Lung (tissue), 17 donors: ENCODE measurements at places on chromosomes 3 and 15.
A peak's percentile ranks its signal among the peaks of the same experiment; 100 is the strongest.

- no peak for DNase-seq
These were observed 140.2 kb downstream of the LPP start for GRCh38 chr3:188294113-188294512.

GRCh38 chr15:36951731-36952247, 148.6 kb downstream of the MEIS2 start:
- peak; percentile 46 for DNase-seq

GRCh38 chr15:32671339-32672325, 30.1 kb downstream of the SCG5 start:
- DNase-seq, result no peak

DNA sequence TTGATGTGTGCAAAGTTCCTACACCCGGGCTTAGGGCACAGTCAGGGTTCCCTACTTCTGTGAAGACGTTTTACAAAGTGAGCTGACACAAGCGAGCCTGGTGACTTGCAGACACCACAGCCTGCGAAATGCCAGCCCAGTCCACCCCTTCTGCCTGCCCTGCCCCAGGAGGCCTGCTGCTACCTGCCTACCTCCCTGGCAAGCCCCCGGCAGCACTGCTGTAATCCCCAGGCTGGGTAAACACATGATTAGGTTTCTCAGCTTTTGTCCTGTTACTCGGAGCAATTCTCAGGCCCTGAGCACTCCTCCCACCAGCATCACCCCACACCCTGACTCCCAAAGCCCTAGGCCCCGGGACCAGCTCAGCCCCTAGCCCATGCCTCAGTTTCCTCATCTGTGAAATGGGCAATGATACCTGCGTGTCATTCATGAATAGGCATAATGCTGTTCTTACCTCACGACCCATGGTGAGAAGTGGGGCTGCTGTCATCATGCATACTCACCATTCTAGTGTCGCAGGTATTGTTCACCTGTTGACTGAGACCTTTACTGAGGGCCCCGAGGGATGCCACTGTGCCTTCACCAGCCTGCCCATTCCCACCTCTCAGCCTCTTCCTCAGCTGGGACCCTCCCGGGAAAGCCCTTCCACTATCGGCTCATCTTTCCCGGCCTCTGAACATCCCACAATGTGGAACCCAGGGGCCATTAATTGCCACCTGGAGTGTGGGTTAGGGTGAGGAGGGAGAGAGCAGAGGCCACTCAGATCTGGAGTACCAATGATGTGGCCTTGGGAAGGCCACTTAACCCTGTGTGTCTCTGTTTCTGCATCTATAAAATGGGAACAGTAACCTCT, 31.5 kb upstream of the SLC6A6 start:
- DNase-seq, result no peak

DNA sequence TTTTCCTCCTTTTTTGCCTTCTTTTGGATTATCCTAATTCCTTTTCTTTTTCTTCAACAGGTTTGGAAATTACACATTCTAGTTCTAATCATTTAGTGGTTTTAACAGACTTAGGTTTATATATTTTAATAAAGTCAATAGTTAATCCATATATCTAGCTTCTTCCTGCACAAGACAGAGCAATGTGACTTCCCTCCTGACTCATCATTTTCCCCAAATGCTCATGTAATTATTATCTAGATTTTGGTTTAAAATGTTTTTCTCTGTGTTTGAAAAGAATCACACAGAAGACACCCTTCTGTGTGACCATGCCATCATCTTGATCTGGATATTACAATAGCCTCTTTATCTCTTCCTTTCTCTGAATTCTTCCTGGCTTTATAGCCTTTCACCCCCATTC, 28.6 kb upstream of the SSR3 start:
- DNase-seq, result no peak

GRCh38 chr3:31947671-31948091, 33.4 kb downstream of the OSBPL10 start:
- DNase-seq, result no peak

DNA sequence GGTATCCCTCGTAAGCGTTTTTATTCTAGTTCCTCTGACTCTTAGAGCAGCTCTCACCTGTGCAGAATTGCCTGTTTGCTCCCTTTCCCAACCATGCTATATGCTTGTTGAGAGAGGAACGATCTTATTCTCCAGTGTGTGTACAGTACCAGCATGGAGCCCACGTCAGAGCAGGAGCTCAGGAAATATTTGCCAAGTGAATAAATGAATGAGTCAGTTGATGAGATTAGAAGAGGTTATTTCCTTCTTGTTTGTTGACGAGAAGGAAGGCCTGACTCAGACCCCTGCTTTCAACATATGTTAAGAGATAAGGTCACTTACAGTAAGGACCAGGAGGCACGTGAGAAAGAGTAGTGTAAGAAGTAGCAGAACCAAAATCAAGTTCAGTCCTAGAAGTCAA, 106.3 kb upstream of the ABHD17C start:
- DNase-seq, result peak; percentile 2

DNA sequence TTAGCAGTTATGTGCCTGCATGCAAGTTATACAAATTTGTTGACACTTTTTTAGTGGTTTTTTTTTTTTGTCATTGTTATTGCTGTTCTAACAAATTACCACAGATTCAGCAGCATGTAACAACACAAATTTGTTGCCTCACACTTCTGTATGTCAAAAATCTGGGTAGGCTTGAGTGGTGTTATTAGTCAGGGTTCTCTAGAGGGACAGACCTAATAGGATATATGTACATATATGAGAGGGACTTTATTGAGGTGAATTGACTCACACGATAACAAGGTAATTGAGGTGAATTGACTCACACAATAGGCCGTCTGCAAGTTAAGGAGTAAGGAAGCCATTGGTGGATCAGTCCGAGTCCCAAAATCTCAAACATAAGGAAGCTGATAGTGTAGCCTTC, 15.0 kb upstream of the PLSCR1 start:
- DNase-seq, result no peak

GRCh38 chr15:48396020-48396419, 64.8 kb downstream of the DUT start:
- DNase-seq, result no peak

- DNase-seq, result no peak
These were observed 199.4 kb upstream of the CADM2 start for GRCh38 chr3:84759361-84759760.

DNA sequence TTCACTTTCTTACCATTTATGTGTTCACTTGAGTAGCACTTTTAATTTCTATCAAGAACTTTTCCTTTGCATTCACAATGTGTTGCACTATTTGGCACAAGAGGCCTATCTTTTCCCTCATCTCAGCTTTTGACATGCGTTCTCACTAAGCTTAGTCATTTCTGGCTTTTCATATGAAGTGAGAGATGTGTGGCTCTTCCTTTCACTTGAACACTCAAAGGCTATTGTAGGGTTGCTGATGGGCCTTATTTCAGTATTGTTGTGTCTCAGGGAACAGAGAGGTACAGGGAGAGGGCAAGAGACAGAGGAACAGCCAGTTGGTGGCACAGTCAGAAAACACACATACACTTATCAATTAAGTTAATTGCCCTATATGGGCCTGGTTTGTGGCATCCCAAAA, 127.4 kb upstream of the MLF1 start:
- no peak for DNase-seq

DNA sequence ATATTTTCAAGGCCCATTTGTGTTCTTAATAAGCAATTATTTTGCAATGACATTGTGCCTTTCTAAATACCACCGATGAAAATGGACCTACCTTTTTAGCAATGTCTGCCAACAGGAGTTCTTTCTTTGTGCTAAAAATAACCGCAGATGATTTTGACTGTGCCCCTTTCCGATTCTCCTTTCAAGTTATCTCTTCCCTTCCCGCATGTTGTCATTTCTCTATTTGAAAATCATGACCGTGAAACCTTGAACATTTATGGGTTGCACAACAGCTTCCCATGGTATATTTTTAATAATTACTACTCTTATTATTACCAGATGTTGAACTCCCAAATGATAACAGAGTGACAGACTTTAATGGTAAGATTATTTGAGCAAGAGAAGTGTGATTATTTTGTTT, 10.3 kb upstream of the ETFA start:
- DNase-seq, result no peak

DNA sequence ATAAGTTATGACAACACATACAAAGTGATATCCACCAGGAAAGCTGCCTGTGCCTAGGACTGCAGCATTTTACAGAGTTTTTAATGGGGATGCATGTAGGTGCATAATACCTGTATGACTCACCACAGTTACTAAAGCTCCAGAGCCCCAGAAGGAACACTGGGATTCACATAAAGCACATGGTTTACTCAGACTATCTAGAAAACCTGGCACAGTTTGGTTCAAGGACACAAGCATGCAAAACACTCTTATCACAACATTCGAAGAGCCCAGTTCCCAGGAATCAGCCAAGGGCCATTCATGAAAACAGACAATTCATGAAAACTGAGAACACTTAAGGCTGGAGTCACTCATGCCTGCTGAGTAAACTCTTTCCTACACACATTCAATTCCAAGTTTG, 261.0 kb downstream of the PYDC2 start:
- DNase-seq, result peak; percentile 45

GRCh38 chr3:166837535-166837934, 542.6 kb downstream of the ZBBX start:
- DNase-seq, result peak; percentile 2

- no peak for DNase-seq
These were observed 18.8 kb upstream of the BCL6 start for GRCh38 chr3:187763850-187764648.

DNA sequence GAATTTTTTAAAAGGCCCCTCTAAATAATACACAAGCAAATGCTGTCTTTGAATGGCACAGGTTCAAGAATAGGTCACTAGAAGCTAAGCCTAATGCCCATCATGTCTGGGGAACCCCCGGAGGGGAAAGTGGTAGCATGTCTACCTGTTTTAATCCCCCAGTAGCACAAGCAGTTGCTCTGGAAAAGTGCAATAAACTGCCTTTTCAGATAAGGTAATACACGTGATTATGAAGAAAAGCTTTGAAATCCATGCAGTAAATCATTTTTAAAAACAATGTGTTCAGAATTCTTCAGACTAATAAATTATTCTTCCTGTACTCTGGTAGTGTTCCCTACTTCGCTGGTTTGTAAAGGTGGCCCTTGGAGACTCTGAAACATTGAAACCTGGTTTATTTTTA, 922.2 kb downstream of the ROBO1 start:
- no peak for DNase-seq

DNA sequence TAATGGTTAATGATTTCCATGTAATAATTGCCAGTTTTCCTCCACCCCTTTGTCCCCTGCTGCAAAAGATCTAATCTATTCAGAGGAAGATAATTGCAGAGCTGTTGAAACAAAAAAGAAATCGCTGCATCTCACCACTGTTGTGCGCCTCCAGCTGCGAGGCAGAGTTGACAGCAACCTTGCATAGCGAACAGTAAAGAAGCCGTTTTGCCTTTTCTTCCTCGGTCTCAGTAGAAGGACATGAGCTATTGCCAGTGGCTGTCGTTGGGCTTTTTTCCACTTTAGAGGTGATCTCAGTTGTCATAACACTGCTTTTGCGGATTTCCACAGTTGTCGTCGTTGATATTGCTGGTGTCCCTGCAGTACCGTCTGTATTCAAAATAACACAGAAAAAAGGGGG, 314.2 kb downstream of the ZNF385D start:
- no peak for DNase-seq

GRCh38 chr3:494190-494589, 297.6 kb downstream of the CHL1 start:
- DNase-seq, result no peak

GRCh38 chr3:187497052-187497451, 128.9 kb downstream of the RTP4 start:
- no peak for DNase-seq

GRCh38 chr15:98547275-98547674, 101.1 kb upstream of the IGF1R start:
- DNase-seq, result no peak

DNA sequence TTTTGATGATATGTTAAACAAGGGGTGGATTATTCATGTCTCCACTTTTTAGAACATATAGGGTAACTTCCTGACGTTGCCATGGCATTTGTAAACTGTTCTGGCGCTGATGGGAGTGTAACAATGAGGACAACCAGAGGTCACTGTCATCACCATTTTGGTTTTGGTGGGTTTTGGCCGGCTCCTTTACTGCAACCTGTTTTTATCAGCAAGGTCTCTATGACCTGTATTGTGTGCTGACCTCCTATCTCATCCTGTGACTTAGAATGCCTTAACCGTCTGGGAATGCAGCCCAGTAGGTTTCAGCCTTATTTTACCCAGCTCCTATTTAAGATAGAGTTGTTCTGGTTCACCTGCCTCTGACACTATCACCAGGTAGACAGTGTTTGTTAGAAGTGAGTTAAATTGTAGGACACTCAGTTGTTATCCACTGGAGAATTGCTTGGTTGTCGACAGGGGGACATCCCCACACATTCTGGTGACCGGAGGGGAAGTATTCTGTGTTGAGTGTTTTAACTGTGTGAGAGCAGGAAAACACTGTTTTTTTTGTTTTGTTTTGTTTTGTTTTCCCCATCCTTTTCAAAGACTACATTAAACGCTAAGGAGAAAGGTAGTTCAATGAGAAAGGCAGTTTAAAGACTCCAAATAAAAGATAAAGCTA, 36.9 kb upstream of the SKIL start:
- DNase-seq, result no peak

- no peak for DNase-seq
These were observed 394.2 kb upstream of the EPHA3 start for GRCh38 chr3:88713233-88713691.

GRCh38 chr3:104892044-104892443, 474.7 kb upstream of the ALCAM start:
- no peak for DNase-seq

DNA sequence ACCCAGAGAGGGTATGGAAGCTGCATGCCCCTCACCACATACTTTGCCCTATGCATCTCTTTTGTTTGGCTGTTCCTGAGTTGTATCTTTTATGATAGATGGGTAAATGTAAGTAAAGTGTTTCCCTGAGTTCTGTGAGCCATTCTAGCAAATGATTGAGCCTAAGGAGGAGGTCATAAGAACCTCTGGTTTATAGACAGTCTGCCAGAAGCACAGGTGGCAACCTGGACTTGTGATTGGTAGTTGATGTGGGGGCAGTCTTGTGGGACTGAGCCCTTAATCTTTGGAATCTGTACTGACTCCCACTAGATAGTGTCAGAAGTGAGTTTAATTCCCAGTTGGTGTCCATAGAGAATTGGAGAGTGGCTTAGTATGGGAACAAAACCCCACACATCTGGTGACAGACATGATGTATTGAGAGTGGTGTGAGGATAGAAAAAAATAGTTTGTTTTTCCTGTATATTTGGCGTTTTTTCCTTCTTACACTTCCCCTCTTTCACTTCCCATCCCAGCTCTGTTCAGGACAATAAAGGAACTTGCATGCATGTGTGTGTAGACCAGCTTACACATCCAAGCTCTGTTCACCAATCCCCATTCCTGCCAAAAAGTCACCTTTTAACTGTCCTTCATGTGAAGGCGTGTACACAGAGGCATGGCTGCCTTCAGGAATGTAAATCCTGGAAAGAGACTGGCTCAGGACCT, 38.1 kb upstream of the SPPL2A start:
- no peak for DNase-seq

DNA sequence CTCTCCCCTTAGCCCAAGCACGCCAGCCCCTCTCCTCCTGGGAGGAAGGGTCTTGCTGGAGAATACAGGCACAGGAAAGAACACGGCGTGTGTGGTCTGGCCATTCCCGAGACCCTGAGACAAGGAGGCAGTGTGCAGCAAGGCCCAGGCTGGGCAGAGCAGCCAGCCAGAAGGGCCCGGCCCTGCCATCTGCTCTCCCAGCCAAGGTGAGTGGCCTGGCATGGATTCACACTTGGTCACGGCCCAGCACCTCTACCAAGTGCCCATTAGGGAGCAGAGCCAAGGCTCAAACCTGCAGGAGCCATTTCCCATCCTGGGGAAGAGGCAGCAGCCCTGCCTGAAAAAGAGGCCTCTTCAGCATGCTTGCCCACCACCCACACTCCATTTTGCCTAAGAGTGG, 28.6 kb downstream of the MEGF11 start:
- DNase-seq, result no peak
